HTR-8/SVneo (cell line): ENCODE measurements at places on chromosomes 7 and 10.

DNA sequence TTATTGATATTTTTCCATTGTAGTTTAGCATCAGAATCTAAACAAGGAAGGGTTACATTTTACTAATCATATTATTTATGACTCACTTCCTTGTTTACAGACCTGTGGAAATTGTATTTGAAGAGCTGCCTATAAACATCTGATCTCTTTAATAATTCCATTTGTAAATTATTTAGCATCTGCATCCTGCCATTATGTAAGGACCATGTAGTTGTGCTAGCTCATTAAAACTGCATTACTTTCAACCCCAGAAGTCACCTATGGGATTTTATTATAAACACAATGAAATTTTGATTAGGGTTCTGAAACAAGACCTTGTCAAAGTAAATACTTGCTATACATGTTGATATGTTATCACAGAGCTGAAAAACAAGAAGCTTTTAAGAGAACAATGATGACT, 146.8 kb upstream of the SLC26A5 start:
- DNase-seq: no peak

- no peak for DNase-seq
These were observed 59.8 kb upstream of the ZNRF2 start for GRCh38 chr7:30224511-30225062.

DNA sequence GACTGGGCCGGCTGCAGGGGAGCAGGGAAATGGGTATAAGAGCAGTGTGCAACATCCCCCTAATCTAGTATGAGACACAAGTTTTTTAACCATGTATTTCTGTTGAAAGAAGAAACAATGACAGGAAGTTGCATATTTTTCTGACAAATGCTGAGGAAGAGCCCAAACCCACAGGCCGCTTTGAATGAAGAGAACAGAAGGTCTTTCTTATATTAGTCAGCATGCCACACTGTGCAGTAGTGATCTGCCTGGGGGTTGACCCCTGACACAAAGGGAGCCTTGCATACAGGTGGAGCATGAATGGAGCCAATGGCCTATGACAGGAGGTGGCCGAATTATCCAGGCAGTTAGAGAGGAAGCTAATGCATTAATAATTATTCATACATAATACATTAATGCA, 518.3 kb downstream of the PLXDC2 start:
- DNase-seq: no peak

DNA sequence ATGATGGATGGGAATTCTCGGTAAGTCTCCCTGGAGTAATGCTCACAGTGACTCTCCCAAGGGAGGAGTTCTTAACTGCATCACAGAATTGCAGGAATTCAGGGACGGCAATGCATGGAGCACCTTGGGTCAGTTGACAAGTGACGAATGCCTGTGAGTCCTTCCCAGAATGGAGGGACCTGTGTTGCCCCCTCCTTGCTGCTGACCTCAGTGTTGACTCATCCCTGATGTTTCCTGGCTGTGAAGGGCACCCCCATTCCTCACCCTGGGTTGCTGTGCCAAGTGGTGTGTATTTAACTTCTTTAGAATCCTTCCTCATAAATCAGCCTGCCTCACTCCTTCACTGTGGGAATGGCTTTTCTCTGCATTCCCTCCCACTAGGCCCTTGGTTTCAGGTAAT, 98.9 kb downstream of the LRMDA start:
- peak; percentile 84 for DNase-seq

- no peak for DNase-seq
These were observed 540.7 kb downstream of the MAGI2 start for GRCh38 chr7:78912781-78913180.

- no peak for DNase-seq
These were observed 56.0 kb upstream of the TNKS2 start for GRCh38 chr10:91742229-91742628.

DNA sequence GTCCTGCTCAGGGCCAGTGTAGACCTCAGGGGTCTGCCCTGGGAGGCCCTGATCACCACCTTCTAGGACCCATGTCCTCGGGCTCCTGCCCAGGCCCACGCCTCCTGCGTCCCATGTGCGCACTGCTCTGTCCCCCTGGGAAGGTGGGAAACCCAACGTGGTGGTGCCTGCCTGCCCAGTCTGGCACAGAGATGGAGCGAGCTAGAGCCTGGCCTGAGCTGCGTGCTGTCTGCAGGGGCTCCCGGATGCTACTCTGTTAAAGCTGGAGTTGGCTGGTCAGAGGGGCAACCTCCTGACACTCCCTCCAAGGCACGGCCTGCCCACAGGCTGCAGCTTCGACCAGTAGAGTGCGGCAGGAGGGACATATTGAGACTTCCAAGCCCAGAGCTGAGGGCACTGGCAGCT, 171.7 kb downstream of the DNAJB6 start:
- DNase-seq: no peak

DNA sequence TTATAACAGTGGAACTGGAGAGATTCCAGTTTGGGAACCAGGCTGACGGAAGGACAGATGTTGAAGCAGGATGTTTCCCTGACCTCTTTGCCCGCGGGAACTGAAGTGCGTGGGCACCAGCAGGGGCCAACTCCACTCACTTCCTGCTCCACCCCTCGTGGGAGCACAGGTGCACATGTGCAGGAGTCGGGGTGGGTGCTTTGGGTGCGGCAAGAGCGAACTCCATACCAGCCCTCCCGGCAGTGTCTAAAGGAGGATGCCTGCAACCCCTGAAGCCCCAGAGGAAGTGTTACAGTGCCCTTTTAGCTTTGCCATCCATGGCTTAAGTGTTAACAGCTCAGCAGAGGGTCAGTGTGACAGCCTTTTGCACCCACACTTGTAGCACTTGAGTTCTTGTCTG, 27.4 kb upstream of the UBE3C start:
- no peak for DNase-seq

- DNase-seq: no peak
These were observed 171.2 kb downstream of the ARHGAP12 start for GRCh38 chr10:31757386-31757791.

- no peak for DNase-seq
These were observed 390.0 kb downstream of the EXOC4 start for GRCh38 chr7:133642907-133643306.

DNA sequence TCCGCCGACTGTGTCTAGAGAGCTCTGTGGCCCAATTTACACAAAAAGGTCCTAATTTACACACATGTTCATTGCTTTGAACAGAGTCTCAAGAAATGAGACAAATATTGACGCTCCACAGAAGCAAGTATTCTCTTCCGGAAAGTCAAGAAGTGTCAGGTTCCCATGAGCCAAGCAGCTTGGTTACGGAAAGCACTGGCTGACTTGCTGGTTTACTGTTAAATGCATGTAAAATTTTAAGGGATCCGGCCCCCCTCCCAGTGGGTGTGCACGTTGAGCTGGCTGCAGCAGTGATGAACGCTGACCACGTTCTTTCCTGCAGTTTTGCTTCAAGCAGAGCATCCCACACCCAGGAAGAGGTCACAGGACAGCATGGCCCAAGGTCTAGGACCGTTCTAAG, 76.8 kb downstream of the DIP2C start:
- no peak for DNase-seq

GRCh38 chr7:92836489-92836999, at the start of gene CDK6:
Gene CDK6 (minus strand): TSS chr7:92836573. CDS start chr7:92833323, 3,250 bp downstream.
- peak; percentile 37 for DNase-seq

GRCh38 chr10:119480667-119481066, 61.9 kb downstream of the RGS10 start:
- no peak for DNase-seq

GRCh38 chr7:101269664-101270063, 24.8 kb upstream of the FIS1 start:
- DNase-seq: no peak

- no peak for DNase-seq
These were observed 7.0 kb upstream of the GARIN1A start for GRCh38 chr7:128665057-128665456.

GRCh38 chr7:9200626-9201025, 767.2 kb downstream of the NXPH1 start:
- no peak for DNase-seq

DNA sequence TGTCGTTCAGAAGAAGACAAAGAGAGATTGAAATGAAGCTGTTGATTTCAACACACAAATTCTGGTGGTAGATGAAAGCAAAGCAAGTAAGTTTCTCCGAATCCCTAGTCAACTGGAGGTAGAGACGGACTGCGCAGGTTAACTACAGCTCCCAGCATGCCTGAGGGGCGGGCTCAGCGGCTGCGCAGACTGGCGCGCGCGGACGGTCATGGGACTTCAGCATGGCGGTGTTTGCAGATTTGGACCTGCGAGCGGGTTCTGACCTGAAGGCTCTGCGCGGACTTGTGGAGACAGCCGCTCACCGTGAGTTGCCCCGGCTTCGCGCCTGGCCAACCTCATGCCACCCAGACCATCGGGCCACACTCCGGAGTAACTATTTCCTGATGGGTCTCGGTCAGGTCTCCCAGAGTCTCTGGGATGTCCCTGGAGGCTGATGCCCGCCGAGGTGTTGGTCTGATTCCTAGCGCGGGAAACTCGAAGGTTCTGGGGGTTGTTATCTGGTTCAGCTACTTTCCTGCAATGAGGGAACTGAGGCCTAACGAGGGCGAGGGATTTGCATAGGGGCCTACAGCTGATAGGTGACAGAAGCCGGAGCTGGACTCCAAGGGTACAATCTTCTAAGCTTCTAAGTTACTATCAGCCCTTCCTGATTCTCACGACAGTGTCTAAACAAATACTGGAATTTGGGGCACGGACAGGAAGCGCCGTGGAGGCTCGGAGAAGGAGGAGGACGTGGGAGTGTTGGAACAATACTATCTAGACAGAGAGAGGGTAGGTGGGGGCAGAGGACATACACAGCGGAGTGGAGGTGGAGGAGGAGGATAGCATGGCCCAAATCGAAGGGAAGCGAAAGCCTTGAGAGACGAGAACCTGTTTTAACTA, at the start of gene RPP30:
RPP30 (plus strand) TSS at position 209 of the 882 bp plus-strand sequence; CDS start at position 222, 13 bp downstream.
- DNase-seq: peak; percentile 80

- DNase-seq: peak; percentile 48
These were observed 40.7 kb downstream of the ATE1 start for GRCh38 chr10:121886997-121887622.

DNA sequence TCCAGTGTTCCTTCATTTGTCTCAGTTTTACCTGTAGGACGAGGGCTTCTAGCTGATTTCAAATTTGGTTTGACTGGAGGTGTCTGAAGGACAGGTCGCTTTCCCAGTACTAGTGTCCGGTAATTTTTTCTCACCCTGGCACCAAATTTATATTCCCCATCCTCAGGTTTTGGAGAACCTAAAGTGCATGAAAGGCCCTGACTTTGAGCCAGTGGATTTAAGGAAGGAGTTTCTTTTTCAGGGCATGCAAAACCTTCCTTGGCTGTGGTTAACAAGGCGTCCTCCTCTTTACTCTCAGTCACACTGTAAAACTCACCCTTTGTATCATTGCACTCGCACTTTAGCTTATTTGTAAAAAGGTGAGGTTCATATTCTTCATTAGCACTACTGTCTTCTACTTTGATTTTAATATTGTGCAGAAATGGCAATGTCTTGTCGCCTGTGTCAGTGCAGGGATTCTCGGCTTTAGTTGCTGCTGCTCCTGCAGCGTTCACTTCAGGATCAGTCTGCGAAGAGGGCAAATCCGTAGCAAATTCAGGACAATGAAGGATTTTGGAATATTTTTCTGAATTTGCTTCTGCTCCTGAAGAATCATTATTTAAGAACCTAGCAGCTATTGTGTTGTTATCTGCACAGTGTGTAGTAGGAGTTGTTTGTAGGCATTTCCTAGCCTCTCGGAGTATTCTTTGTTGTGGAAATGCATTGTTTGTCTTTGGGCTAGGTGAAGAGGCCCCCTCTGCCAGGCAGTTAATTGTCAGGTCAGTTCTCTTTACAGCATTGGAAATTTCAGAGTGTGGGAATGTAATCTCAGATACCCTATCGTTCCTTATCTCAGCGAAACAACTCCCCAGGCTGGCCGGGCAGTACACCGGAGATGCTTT, 9.9 kb downstream of the SKIDA1 start:
- no peak for DNase-seq

DNA sequence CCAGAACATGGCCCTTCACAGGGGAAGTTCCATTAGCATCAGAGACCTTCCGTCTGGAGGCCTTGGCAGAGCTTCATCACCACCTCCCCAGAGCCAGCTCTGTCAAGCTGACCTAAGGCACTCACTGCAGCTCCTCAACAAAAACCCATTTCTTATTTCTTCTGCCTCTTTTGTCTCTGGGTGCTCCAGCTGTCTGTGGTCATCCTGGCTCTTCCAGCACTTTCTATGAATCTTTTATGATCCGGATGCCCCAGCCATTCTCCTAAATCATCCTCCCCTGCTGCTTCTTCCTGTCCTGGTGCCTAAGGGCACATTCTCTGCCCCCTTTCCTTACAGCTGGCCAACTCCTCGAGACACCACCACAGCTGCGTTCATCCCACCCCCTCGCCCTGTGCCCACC, 171.7 kb upstream of the INSYN2A start:
- no peak for DNase-seq

DNA sequence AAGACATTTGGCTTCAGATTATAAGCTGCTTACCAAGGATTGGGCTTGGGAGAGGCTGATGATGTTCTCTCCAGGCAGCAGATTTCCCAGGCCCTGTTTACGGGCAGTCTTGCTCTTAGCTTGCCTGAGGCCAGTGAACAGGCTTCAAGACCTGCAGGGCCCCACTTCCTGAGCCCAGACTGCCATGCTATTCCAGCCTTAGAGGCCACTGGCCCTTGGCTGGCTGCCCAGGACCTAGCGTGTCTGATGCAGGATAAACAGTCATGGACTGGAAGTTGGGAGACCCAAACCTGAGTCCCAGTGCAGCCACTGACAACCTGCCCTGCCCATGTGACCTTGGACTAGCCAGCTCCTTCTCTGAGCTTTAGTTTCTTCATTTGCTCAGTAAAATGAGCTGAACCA, 2.9 kb downstream of the PRXL2A start:
- no peak for DNase-seq

- DNase-seq: no peak
These were observed 376.8 kb downstream of the HGF start for GRCh38 chr7:81393018-81393417.

DNA sequence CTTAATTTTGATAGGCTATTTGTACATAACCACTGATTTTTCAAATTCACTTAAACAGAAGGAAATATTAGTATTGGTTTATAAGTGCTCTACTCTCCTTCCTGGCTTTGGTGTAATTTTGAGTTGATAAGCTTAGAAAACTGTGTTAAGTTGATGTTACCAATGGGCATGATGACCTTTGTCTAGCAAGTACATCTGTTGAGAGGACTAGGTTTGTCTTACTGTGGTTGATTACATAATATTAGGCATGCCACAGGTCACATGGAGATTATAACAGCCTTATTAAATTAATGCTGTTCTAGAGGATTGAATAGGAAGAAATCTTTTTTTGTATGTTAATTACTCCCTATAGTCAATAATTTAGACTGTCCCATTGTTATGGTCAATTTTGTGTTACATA, 27.0 kb downstream of the CYP2C18 start:
- no peak for DNase-seq

- DNase-seq: no peak
These were observed 213.8 kb upstream of the PLXNA4 start for GRCh38 chr7:132790104-132790503.
